ENCODE measurements at places on chromosomes 5 and 9. TPM values are rescaled to one million over a fixed set of nuclear protein-coding genes. Genes with fewer than 3 reads are reported as not detected.

- peaks cover 61% of the 10 kb centered on the region for H3K4me1 ChIP-seq
- H3K27ac ChIP-seq: no peak overlapping the region
- H3K36me3 ChIP-seq: no peaks in the 10 kb centered on the region
- no peaks in the 10 kb centered on the region for H3K27me3 ChIP-seq
- DNase-seq: no peak
Observed at GRCh38 chr5:67030289-67031056, 166.1 kb downstream of the CD180 start.

DNA sequence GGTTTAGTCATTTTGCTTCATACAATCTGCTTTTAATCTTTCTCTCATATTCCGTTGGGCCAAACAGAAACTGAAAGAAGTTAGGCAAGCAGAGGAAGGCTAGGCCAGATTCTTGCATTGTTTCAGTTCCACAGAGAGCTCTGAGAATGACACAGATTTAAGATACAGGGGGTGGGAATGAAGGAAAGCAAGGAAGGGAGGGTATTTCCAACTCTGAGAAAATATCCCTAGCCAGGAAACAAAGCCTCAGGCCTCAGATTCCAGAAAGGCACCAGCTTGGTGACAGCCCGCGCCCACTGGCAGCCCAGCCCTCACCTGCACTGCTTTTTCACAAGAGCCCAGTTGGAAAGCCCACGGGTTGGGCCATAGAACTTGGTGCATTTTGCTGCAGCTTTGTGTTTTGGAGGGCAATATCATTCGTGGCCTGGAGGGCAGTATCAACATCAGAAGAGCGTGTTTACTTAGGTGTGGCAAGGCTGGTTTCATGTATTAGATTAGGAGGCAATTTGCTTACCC lies 63.5 kb downstream of the ENC1 start:
- no peaks in the 10 kb centered on the region for H3K27me3 ChIP-seq
- peak overlapping the region; percentile 83 for H3K27ac ChIP-seq
- DNase-seq: peak; percentile 80
- H3K36me3 ChIP-seq: no peaks in the 10 kb centered on the region
- peaks cover 21% of the 10 kb centered on the region for H3K4me1 ChIP-seq
- H3K4me3 ChIP-seq: no peak overlapping the region

- H3K27ac ChIP-seq: no peak overlapping the region
- H3K4me3 ChIP-seq: no peak overlapping the region
- H3K27me3 ChIP-seq: no peaks in the 10 kb centered on the region
- no peaks in the 10 kb centered on the region for H3K4me1 ChIP-seq
- no peak for DNase-seq
Observed at GRCh38 chr9:85157772-85158171, 488.2 kb downstream of the NTRK2 start.

- no peaks in the 10 kb centered on the region for H3K36me3 ChIP-seq
- H3K4me1 ChIP-seq: no peaks in the 10 kb centered on the region
- no peak overlapping the region for H3K27ac ChIP-seq
Observed at GRCh38 chr9:79877943-79878602, 306.3 kb downstream of the TLE4 start.

DNA sequence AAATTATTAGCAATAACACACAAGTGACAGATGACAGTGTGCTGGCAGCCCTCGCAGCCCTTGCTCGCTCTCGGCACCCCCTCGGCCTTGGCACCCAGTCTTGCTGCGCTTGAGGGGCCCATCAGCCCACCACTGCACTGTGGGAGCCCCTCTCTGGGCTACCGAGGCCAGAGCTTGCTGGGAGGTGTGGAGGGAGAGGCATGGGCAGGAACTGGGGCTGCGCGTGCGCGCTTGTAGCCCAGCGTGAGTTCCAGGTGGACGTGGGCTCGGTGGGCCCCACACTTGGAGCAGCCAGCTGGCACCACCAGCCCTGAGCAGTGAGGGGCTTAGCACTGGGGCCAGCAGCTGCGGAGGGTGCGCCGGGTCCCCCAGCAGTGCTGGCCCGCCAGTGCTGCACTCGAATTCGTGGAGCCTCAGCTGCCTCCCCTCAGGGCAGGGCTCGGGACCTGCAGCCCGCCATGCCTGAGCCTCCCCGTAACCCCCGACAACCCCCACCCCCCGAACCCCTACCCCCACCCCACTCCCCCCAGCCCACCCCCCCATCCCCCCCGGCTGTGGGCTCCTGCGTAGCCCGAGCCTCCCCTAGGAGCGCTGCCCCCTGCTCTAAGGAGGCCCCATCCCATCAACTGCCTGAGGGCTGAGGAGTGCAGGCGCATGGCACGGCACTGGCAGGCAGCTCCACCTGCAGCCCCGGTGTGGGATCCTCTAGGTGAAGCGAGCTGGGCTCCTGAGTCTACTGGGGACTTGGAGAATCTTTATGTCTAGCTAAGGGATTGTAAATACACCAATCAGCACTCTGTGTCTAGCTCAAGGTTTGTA lies 240.9 kb downstream of the TRIM36 start:
- no peaks in the 10 kb centered on the region for H3K36me3 ChIP-seq
- H3K4me3 ChIP-seq: no peak overlapping the region
- no peaks in the 10 kb centered on the region for H3K27me3 ChIP-seq
- H3K27ac ChIP-seq: no peak overlapping the region
- H3K4me1 ChIP-seq: no peaks in the 10 kb centered on the region
- DNase-seq: no peak

- no peaks in the 10 kb centered on the region for H3K27me3 ChIP-seq
- H3K36me3 ChIP-seq: no peaks in the 10 kb centered on the region
- H3K4me3 ChIP-seq: no peak overlapping the region
- no peak for DNase-seq
Observed at GRCh38 chr5:44637916-44638869, 170.6 kb upstream of the MRPS30 start.

GRCh38 chr5:168707716-168708695 lies 128.8 kb upstream of the PANK3 start:
- no peak for DNase-seq
- no peaks in the 10 kb centered on the region for H3K36me3 ChIP-seq
- no peaks in the 10 kb centered on the region for H3K27me3 ChIP-seq
- no peak overlapping the region for H3K27ac ChIP-seq

TRPM3 gene
- 3.1 TPM for total RNA-seq

Measured in stomach (tissue), 19 donors.